ENCODE measurements at places on chromosomes 5 and 9.

GRCh38 chr5:175710326-175710725 lies 52.5 kb downstream of the HRH2 start:
- DNase-seq: no peak

GRCh38 chr9:93001031-93001430 lies 53.7 kb downstream of the FGD3 start:
- no peak for DNase-seq

DNA sequence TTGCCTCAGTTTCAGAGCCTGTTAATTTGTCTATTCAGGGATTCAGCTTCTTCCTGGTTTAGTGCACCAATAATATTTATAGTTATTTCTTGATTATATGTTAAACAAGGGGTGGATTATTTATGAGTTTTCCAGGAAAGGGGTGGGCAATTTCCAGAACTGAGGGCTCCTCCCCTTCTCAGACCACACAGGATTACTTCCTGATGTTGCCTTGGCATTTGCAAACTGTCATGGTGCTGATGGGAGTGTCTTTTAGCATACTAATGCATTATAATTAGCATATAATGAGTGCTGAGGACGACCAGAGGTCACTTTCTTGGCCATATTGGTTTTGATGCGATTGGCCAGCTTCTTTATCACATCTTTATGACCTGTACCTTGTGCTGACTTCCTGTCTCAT lies 6.2 kb upstream of the DTWD2 start:
- no peak for DNase-seq

GRCh38 chr5:4563400-4563799 lies 576.7 kb upstream of the ADAMTS16 start:
- DNase-seq: peak; percentile 38

- DNase-seq: no peak
Observed at GRCh38 chr9:95640336-95640735, 123.6 kb upstream of the PTCH1 start.

DNA sequence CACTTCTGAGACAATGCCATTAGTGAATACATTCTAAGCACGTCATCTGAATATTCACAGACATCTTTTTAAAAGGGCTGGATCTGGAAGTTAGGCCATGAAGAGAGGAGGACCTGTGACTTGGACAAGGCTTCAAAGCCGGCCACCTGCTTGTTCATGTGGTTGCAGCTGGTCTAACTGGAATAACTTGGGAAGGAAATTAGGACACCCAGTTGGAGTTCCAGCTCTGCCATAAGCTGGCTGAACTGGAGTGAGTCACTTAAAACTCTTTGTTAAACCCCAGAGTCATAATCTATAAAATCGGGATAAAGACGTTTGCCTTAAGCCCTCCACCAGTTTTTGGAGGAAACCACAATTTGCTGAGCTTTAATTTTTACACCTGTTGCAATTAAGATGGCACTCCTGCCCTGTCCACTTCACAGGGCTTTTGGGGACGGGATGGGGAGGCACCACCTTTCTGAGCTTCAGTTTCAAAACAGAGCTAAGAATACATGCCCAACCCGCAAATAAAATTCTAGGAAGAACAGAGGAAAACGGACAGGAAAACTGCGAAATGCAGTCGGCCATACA lies 536 bp upstream of the STX17 start:
- DNase-seq: no peak

- no peak for DNase-seq
Observed at GRCh38 chr9:98786750-98787510, 9.4 kb downstream of the ANKS6 start.

DNA sequence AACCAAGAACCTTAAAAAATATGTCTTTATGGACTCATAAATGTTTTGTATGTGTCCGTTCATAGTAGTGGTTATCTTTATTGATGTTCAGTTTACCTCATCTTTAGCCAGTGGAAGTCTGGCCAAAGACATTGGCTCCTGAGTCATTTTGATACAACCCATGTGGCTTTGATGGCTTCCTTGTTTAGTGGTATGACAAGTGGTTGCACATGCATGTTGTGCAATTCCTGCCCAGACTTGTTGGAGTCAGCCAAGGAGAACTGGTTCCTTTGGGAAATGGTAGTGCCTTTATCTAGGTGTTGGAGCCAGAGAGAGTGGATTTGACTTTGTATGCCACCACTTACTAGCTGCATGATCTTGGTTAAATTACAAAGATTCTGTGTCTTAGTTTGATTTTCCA lies 94.3 kb downstream of the RPS23 start:
- no peak for DNase-seq

- no peak for DNase-seq
Observed at GRCh38 chr9:123329329-123329955, 26.6 kb upstream of the CRB2 start.

DNA sequence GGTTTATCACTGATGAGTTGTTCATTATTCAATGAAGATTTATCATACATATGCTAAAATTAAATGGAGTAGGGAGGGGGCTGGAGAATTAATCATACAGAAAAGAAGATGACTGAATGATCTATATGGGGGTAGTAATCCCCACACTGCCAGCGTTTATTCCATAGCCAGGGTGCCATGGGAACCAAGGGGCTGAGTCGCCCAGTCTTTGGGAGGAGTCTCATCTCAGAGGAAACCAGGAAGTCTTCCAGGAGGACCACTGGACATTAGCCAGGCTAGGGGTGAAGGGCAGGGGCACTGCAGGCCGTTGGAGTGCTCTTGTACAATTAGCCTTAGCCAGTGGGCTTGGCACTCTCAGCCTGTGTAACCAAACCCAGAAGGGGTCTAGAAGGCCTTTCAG lies 226.5 kb downstream of the ARL15 start:
- no peak for DNase-seq

DNA sequence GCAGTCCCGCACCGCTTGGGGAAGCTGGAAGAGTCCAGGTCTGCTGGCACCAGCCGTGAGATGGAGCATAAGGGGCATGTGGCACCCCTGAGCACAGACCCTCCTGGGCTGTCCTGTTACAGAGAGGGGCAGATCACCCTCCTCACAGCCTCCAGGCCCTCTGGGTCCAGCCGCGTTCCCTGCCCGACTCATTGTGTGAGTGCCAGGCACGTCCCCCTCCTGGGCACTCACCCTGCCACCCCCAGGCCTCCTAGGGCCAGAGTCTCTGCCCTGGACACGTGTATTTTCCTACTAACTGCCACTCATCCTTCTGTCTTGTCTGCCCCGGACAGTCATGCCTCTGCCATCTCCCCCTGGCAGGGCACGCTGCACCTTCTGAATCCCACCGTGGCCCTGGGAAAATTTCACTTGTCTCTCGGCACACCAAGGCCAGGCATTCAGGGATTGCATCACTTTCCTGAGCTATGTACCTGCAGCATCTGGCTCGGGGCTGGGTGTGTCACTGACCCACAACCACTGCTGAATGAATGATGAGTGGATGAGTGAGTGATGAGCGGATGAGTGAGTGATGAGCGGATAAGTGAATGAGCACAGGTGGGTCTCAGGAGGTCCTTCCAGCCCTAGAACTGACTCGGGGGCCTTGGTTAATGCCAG lies 21.5 kb upstream of the FCN1 start:
- no peak for DNase-seq

DNA sequence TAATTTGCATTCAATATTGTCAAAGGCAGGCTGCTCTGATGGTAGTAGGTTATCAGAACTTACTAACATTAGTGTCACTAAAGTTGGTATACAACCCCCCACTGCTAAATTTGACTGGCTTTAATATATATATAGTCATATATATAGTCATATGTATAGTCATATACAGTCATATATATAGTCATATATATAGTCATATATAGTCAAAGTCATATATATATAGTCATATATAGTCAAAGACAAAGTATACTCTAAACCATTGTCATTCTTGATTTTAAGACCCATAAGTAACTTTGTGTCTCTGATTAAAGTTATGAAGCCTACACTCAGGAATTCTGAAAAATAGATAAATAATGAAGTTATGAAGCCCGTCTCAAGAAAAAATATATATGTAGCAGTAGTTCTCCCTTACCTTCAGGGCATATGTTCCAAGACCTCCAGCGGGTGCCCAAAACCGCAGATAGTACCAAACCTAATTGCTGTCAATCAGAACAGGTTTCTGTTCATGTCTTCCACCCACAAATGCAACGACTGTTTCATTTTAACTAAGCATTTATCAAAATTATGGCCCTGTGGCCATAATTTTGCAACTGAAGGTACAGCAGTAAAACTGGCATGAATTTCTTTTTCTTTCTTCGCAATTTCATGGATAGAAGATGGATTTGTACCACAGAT lies 40.1 kb downstream of the TRPM6 start:
- no peak for DNase-seq

GRCh38 chr9:137286975-137287383 lies 9.5 kb downstream of the TOR4A start:
- DNase-seq: no peak

DNA sequence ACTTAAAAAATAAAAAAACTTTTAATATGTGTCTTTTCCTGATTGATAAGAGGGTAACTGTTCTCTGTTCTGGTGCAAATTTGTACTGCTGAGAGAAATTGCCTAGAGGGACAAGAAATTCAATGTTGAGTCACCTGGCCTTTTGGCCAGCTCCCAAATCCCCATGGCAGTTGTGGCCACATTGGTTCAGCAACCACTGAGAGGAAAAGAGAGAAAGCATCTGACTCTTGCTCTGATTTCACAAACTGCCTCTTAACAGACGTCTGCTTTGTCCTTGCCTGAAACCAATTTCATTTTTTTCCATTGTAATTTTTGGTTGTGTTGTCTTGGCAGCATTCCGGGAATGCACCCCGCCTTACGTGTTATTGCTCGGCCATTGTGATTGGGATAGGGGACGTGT lies 42.4 kb downstream of the NTRK2 start:
- DNase-seq: no peak

- DNase-seq: no peak
Observed at GRCh38 chr9:96080364-96080763, 204.9 kb downstream of the ERCC6L2 start.

DNA sequence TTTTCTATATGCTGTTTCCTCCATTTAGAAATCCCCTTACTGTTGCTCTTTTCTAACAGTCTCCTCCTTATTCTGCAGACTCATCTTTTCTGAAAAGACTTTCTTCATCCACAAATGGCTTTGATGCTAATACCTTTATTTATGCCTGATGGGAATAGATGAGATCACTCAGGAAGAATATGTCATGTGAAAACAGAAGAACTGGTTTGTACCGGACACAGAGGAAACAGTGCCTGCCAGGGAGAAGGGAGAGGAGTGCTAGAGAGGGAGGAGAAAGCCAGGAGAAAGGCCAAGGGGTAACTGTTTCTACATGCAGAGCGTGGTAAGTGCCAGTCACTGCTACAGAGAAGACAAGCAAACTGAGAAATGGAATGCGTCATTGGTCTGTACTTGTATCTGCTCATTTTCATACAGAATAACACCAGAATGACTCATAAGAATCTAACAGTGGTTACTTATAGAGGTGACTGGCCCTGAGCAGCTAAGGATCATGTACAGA lies 45.9 kb upstream of the PJA2 start:
- no peak for DNase-seq

GRCh38 chr5:170337045-170337733 lies 39.6 kb upstream of the LCP2 start:
- no peak for DNase-seq

DNA sequence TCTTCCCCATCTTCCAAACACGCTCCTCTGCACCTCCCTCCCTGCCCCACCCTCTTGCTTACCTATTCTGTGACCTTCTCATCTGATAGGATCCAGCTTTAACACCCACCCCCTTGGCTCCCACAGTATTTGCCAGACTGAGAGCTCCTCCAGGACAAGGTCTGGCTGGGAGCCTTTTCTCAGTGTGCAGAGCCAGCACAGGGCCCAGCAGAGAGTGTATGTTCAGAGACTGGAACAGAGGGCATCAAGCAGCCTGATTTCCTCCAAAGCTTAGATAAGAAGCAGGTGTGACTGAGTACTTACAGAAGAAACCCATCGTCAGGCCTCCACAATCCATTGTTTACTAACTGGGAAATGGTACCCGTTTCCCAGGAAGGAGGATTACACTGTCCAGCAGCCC lies 26.6 kb downstream of the LHX6 start:
- no peak for DNase-seq

DNA sequence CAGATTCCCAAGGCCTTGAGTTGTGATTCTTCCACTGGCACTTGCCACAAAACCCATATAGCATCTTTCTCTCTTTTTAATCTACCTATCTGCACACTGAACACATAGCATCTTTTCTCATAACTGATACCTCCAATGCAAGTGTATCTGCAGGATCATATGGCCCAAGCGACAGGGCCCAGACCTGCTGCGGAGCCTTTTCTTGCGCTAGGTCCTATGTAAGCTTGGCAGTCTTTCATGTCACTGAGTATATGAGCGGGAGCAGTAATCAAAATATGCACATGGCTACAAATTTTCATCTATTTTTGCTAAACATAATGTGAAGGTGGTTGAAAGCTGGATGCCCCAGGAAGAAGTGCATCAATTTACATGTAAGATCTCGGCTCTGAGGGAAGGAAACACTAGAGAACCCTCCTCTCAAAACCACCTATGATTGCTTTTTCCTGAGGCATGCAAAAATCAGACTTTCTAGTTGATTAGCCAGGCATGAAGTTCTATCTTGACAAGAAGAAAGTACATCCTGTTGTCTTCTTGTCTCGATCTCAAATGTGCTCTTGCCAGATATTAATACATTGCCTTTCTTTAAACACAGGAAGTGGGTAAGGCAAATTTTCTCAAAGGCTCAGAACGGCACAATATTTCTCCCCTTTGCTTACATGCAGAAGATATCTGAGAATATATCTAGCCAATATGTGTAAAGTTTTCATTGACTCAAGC lies 26.9 kb upstream of the CEMIP2 start:
- DNase-seq: no peak

DNA sequence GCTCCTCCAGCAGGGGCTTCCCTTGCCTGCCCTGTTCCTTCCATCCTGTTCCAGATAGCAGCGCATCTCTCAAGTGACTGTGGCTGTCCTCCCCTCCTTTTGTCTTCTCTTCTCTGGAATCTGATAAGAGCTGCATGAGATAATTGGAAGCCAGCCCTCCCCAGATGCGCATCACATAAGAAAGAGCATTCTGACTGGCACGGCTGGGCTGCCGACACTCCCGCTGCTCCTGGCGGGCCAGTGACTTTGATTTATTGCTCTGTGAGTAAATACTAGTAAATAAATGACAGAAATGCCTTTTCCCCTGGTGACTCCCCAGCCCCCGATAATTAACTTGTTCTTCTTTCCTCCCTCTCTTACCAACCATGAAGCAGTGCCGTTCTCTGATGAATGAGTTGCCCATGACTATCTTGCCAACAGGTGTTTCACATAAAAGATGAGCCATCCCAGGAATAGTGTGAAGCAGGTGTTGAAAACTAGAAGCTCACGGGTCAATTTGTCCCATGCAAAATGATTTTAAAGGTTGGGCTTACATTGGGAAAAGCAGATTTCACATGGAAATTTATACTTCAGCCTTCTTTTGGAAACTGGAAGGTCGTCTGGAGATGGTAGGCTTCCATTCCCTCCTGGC lies 212.3 kb downstream of the ERCC6L2 start:
- peak; percentile 89 for DNase-seq

GRCh38 chr5:128412145-128412930 lies 125.7 kb downstream of the FBN2 start:
- no peak for DNase-seq

GRCh38 chr9:100294341-100294740 lies 58.4 kb downstream of the TEX10 start:
- no peak for DNase-seq

Measured in NT2/D1 (cell line).